Activated gamma-delta T cell (primary cell): ENCODE measurements at places on chromosomes 7 and 10.

GRCh38 chr10:112790030-112790429 is 160.0 kb upstream of the TCF7L2 start:
- DNase-seq, result no peak

GRCh38 chr7:70542750-70543376 is 589.1 kb upstream of the GALNT17 start:
- DNase-seq, result no peak

DNA sequence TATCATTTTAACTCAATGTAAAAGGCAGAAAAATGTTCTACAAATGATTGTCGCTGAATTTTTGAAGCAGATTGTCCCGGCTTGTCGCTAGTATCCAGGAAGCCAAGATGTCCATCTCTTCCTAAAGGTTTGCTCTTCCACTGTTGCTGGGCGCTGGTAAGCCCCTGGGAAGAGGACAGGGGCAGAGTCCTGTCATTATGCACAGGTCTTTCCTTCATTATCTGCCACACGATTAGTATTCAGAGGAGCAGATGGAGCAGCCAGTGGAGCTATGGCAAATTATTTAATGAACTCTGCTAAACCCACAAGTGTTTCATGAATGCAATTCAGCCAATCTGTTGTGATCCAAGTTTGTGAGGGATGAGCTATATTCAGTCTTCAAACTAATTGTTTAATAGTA is 499.1 kb upstream of the NRP1 start:
- DNase-seq, result no peak

GRCh38 chr7:54955696-54956420 is 63.0 kb upstream of the EGFR start:
- no peak for DNase-seq

DNA sequence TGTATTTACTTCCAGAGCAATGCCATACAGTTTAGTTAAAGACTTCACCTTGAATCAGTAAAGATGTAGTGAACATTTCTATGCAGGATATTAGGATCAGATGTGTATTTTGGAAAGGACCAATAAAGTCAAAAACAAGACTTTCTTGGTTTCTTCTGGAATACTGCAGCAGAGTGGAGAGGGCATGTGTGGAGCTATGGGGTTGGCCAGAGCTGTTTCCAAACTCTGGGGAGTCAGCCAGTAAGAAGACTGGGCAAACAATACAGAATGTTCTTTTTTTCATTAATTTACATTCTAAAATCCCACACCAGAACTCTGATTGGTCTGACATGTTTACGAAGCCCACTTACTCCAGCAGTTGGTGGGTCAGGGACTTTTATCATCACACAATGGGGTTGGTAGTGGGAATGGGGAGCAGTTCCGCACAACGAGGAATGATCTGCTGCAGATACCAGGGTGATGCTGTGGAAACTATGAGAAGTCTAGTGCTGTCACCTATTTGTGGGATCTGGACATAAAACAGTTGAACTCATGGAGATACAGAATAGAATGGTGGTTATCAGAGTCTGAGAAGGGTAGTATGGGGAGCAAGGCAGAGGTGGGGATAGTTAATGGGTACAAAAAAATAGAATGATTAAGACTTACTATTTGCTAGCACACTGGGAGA is 267.7 kb downstream of the MALRD1 start:
- no peak for DNase-seq

DNA sequence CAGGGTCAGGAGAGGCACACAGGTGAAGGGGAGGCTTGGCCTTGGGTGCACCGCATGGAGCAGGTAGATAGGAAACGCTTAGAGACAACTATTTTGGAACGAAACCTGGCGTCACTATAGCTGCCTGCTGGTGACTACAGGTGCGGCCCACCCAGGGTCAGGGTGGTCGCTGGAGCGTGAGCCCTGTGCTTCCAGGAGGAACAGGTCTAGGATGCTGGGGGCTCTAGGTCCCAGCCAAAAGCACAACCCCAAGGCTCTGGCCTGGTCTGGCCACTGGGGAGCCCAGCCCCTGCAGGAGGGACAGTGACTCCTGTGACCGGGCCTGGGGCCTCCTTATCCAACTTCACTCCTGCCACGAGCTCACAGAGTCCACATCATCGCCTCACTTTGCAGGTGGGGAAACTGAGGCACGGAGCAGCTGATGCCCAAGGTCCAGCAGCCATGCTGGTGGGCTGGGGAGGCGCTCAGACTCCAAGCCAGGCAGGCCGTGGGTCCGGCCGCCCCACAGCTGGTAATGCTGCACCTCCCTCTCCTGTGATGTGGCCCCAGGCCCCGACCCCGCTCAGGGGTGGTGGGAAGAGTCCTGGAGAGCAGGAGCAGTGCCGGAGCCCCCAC is 9.0 kb downstream of the LFNG start:
- no peak for DNase-seq

DNA sequence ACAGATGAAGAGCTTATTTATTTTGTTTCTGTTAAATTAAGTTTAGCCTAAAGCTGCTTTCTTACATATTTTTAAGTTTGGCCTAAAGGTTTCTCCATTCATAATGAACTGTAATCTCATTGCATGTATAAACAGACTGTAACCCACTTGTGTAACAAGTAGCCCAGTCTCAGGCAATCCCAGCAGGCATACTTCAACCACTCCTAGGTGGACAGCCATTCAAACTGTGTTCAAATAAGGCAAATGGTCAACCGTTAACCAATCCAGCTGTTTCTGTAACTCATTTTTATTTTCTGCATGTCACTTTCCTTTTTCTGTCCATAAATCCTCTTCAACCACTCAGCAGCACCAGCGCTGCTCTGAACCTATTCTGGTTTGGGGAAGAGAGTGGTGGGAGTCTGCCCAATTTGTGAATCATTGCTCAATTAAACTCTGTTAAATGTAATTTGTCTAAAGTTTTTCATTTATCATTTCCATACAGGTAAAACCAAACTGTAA is 35.9 kb downstream of the PHYHIPL start:
- no peak for DNase-seq

GRCh38 chr10:108560488-108560887 is 1362.8 kb downstream of the XPNPEP1 start:
- DNase-seq, result no peak

- DNase-seq, result no peak
Observed at GRCh38 chr10:26887611-26888215, 27.0 kb upstream of the ABI1 start.

- no peak for DNase-seq
Observed at GRCh38 chr10:122316224-122316884, 45.3 kb downstream of the BTBD16 start.

- DNase-seq, result no peak
Observed at GRCh38 chr7:129568240-129568639, 43.3 kb upstream of the NRF1 start.

GRCh38 chr10:74334221-74334620 is 183.2 kb downstream of the ADK start:
- no peak for DNase-seq

GRCh38 chr7:49772916-49773217 is 571 bp upstream of the VWC2 start:
- DNase-seq, result no peak

DNA sequence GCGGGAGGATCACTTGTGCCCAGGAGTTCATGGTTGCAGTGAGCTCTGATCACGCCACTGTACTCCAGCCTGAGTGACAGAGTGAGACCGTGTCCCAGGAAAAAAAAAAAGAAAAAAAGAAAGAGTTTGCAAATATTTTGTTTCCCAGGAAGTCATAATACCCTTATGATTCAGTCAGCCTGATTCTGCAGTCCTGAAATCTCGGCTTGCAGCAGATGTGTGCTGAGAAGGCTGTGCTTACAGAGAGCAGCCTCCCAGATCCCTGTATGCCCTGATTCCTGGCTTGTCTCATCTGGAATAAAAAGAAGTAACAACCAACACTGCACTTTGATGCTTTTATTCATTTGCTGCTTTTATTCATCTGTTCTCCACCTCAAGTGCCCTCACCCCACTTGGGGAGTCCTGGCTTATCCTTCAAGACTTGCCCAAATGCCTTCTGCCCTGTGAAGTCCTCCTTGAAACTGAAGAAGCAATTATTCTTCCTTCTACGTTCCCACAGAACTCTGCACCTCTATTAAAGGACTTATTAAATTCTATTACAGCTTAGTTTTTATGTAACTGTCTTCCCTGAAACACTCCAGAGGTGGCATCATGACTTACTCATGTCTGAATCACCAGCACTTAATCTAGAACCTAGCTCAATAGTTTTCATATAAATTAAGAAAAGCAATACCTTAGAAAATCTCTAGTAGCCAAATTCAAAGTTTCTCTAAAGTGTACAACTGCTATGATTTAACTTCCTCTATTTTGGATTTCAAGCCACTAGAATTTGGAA is 27.7 kb upstream of the BPGM start:
- DNase-seq, result no peak

DNA sequence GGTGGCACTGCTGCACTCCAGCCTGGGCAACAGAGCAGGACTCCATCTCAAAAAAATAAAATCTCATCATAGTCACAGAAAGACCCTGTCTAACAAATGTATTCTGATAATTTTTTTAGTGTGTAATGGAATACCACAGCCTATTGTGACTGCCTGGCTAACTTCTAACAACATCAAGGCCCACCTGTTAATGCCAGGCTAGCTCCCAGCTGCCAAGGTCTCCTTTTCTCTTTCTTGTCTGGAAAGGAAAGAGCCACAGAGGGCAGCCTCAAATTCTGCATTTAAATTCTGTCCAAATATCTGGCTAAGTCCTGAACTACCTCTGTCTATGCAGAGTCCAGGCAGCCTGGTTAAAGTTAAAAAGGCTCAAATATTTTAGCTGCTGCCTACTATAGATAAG is 700.9 kb downstream of the MAGI2 start:
- no peak for DNase-seq
